IMR-90 (cell line): ENCODE measurements at places on chromosomes 11 and 22. TPM values are rescaled to one million over a fixed set of nuclear protein-coding genes. Genes with fewer than 3 reads are reported as not detected.

MOV10L1 gene
- 0.83 and 1.4 TPM in 2 replicates for polyA plus RNA-seq

PRSS23 gene
- 82.8 and 100 TPM in 2 replicates for polyA plus RNA-seq

MRGPRX3 gene
- not detected in 2 replicates for polyA plus RNA-seq

ASPHD2 gene
- 1.3 and 1.4 TPM in 2 replicates for polyA plus RNA-seq

RAG1 gene
- 0.06 and 0.14 TPM in 2 replicates for polyA plus RNA-seq

ANGPTL5 gene
- not detected in 2 replicates for polyA plus RNA-seq

GP1BB gene
- polyA plus RNA-seq, result 1.5 and 4.6 TPM in 2 replicates

SCN2B gene
- 0.05 and 0.10 TPM in 2 replicates for polyA plus RNA-seq

DCHS1 gene
- 3.3 and 3.8 TPM in 2 replicates for polyA plus RNA-seq

SEPTIN5 gene
- 20.7 and 22.3 TPM in 2 replicates for polyA plus RNA-seq

FBLN1 gene
- 80.8 and 87.9 TPM in 2 replicates for polyA plus RNA-seq

FAM83F gene
- polyA plus RNA-seq, result not detected in 2 replicates

MYO18B gene
- not detected in 2 replicates for polyA plus RNA-seq

SHANK3 gene
- 1.5 and 2.2 TPM in 2 replicates for polyA plus RNA-seq

ZNF74 gene
- polyA plus RNA-seq, result 8.4 TPM in 2 replicates

OR6T1 gene
- polyA plus RNA-seq, result not detected in 2 replicates

POU2AF2 gene
- polyA plus RNA-seq, result not detected in 2 replicates

CST6 gene
- 3.0 and 4.9 TPM in 2 replicates for polyA plus RNA-seq

OR51B5 gene
- 0.09 and 0.29 TPM in 2 replicates for polyA plus RNA-seq

OR51A2 gene
- not detected in 2 replicates for polyA plus RNA-seq

CFAP300 gene
- polyA plus RNA-seq, result 0.87 and 1.8 TPM in 2 replicates

OR51B4 gene
- 0.11 TPM in 1 of 2 replicates, not detected in the other for polyA plus RNA-seq

CRYBA4 gene
- polyA plus RNA-seq, result not detected in 2 replicates

LRRN4CL gene
- polyA plus RNA-seq, result 0.84 and 1.1 TPM in 2 replicates

ALKBH3 gene
- polyA plus RNA-seq, result 27.7 and 28.3 TPM in 2 replicates

LSP1 gene
- polyA plus RNA-seq, result 0.11 TPM in 1 of 2 replicates, not detected in the other

PHLDA2 gene
- polyA plus RNA-seq, result 89.0 and 154 TPM in 2 replicates

SLC37A2 gene
- polyA plus RNA-seq, result 1.1 and 1.5 TPM in 2 replicates

PNPLA5 gene
- 0.13 and 0.44 TPM in 2 replicates for polyA plus RNA-seq

KCNJ4 gene
- polyA plus RNA-seq, result not detected in 2 replicates

GNG3 gene
- not detected in 2 replicates for polyA plus RNA-seq

GDPD4 gene
- not detected in 2 replicates for polyA plus RNA-seq

TMEM121B gene
- 0.22 and 0.29 TPM in 2 replicates for polyA plus RNA-seq

CREB3L1 gene
- polyA plus RNA-seq, result 76.9 and 82.3 TPM in 2 replicates

PLAAT5 gene
- not detected in 2 replicates for polyA plus RNA-seq
